ENCODE measurements at places on chromosomes 2 and 18. TPM values are rescaled to one million over a fixed set of nuclear protein-coding genes. Genes with fewer than 3 reads are reported as not detected.
A peak's percentile ranks its signal among the peaks of the same experiment; 100 is the strongest.

DNA sequence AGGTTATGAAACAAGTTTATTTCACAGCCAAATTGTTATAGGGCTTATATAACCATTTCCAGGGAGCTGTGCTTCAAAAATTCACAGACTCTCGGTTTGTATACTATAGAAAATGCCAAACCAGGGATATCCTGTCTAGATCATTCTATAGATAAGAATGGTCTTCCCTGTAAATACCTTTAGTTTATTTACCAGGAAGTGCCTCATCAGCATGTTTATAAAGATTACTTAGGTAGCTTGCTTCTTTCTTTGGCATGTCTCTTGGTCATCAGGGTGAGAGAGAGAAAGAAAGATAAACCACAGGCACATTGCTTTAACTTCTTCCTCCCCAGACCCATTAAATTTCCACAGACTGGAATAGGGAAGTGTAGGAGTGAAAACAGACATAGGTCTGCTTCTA lies 439.4 kb downstream of the SPAG16 start:
- no peaks in the 10 kb centered on the region for H3K36me3 ChIP-seq
- H3K27ac ChIP-seq: no peak overlapping the region
- no peaks in the 10 kb centered on the region for H3K4me1 ChIP-seq
- no peak for DNase-seq

Gene MARCHF7
- total RNA-seq: 81.3 TPM

DNA sequence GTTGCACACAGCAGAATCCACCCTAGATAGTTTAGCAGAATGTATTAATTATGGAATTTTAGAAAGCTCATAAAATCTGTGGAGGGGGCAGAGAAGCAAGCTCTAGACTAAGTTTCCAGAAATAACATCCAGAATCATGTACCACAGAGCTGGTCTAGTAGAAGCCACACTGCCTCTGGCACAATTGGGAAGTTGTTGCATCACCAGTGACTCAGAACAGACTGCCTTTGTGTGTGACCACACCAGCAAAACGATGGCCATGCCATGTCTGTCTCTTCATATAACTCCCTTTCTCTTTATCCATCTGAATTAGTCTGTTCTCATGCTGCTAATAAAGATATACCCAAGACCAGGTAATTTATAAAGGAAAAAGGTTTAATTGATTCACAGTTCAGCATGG lies 158.9 kb downstream of the CCDC148 start:
- H3K4me1 ChIP-seq: no peaks in the 10 kb centered on the region
- H3K36me3 ChIP-seq: no peaks in the 10 kb centered on the region
- no peak overlapping the region for H3K27ac ChIP-seq
- no peak for DNase-seq
- H3K4me3 ChIP-seq: no peak overlapping the region

GRCh38 chr2:17540093-17540812 lies at the start of gene VSNL1:
Gene VSNL1 (plus strand): TSS chr2:17540696. CDS start chr2:17592075, 51,379 bp downstream.
- no peaks in the 10 kb centered on the region for H3K4me1 ChIP-seq
- peaks cover 2% of the 10 kb centered on the region for H3K27me3 ChIP-seq
- H3K36me3 ChIP-seq: no peaks in the 10 kb centered on the region
- no peak within 1 kb of the TSS for H3K27ac ChIP-seq
- peak within 1 kb of the TSS; percentile 74 for H3K4me3 ChIP-seq

DNA sequence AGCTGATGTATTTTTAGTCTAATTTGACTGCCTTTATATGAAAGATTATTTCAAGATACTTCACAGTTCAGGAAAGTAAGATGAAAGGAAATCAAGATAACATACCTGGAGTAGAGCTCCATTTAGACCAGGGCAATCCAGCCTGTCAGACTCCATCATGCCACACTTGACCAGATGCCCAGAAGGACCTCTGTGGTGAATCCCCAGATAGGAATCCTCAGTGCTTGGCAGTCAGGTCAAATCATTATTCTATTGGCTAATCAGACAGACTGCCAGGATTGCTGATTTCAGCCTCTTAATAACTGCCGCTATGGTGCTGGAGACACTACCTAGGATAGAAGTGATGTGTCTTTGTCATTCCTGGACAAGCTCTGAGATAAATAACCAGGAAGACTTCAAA lies 404.2 kb downstream of the STK39 start:
- H3K27ac ChIP-seq: no peak overlapping the region
- no peak overlapping the region for H3K4me3 ChIP-seq

Gene UPP2
- total RNA-seq: not detected

DNA sequence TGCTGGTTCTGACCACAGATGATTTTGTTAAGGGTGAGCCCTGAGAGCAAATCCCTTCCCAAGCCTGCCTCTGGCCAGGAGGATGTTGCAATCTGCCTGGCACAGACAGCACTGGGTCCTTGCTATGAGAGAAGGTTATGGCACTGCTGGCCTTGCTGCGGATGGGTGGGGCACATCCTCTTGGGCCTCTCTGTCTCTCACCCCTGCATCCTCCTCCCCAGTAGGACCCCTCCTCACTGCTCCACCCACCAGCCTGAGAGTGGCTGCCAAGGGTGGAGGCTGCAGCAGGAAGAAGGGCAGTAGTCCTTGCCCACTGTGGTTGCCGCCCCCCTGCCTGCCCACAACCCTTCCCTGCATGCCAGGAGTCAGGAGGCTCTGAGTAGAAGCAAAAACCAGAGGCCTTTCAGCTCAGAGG lies 180.9 kb downstream of the ZBTB7C start:
- H3K27me3 ChIP-seq: no peaks in the 10 kb centered on the region
- no peaks in the 10 kb centered on the region for H3K4me1 ChIP-seq
- H3K27ac ChIP-seq: no peak overlapping the region
- DNase-seq: peak; percentile 82
- no peak overlapping the region for H3K4me3 ChIP-seq
- H3K36me3 ChIP-seq: no peaks in the 10 kb centered on the region

GRCh38 chr2:164000176-164000575 lies 264.4 kb upstream of the FIGN start:
- H3K36me3 ChIP-seq: no peaks in the 10 kb centered on the region
- no peak overlapping the region for H3K27ac ChIP-seq
- no peaks in the 10 kb centered on the region for H3K27me3 ChIP-seq
- DNase-seq: no peak

- peak overlapping the region; percentile 56 for H3K27ac ChIP-seq
- no peak for DNase-seq
- no peaks in the 10 kb centered on the region for H3K4me1 ChIP-seq
- H3K27me3 ChIP-seq: no peaks in the 10 kb centered on the region
- H3K4me3 ChIP-seq: no peak overlapping the region
- no peaks in the 10 kb centered on the region for H3K36me3 ChIP-seq
Measured at GRCh38 chr2:222796413-222797103, 64.3 kb upstream of the ACSL3 start.

Gene CHN1
- 23.0 TPM for total RNA-seq

Gene TUBA4B
- not detected for total RNA-seq

DNA sequence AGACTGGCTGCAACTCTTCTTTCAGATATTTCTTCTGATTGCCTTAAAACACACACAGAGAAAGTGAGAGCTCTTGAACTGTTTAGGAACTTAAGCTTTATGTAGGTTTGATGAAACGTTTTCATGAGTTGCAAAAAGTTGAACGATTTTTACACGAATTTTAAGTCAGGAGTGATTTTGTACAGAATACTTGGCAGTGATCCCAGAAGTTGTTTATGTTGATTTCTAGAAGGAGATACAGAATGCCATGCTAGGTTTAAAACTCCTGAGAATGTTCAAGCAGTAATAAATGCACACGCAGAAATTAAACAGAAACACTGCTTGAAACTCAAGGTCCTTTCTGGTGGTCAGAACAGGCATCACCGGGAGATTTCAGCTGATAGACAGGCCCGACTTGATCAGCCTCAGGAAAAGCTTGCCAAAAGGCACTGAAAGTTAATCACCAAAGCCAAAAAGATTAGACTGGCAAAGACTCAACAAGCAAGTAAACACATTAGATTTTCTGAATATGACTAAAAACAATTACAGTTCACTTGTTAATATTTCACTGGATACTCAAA lies 123.1 kb downstream of the SOCS6 start:
- no peaks in the 10 kb centered on the region for H3K4me1 ChIP-seq
- H3K36me3 ChIP-seq: no peaks in the 10 kb centered on the region
- H3K27me3 ChIP-seq: no peaks in the 10 kb centered on the region
- no peak overlapping the region for H3K27ac ChIP-seq

GRCh38 chr2:29841386-29842004 lies 79.9 kb downstream of the ALK start:
- H3K4me3 ChIP-seq: no peak overlapping the region
- DNase-seq: no peak
- H3K27me3 ChIP-seq: no peaks in the 10 kb centered on the region
- no peaks in the 10 kb centered on the region for H3K4me1 ChIP-seq
- no peak overlapping the region for H3K27ac ChIP-seq

Gene GPR39
- 0.23 TPM for total RNA-seq

Gene CAPN14
- total RNA-seq: 0.29 TPM

- H3K27me3 ChIP-seq: no peaks in the 10 kb centered on the region
- H3K36me3 ChIP-seq: no peaks in the 10 kb centered on the region
- no peak for DNase-seq
- H3K4me1 ChIP-seq: no peaks in the 10 kb centered on the region
- H3K27ac ChIP-seq: no peak overlapping the region
- H3K4me3 ChIP-seq: no peak overlapping the region
Measured at GRCh38 chr2:233912691-233913423, 4.3 kb upstream of the TRPM8 start.

- DNase-seq: peak; percentile 70
- H3K27ac ChIP-seq: no peak overlapping the region
- no peaks in the 10 kb centered on the region for H3K36me3 ChIP-seq
- no peak overlapping the region for H3K4me3 ChIP-seq
Measured at GRCh38 chr2:219630770-219631405, 3.5 kb downstream of the SLC4A3 start.

Gene ALKAL2
- total RNA-seq: 14.3 TPM

GRCh38 chr18:10315522-10315921 lies 138.9 kb upstream of the APCDD1 start:
- DNase-seq: no peak
- no peaks in the 10 kb centered on the region for H3K36me3 ChIP-seq
- no peaks in the 10 kb centered on the region for H3K27me3 ChIP-seq

GRCh38 chr18:9951022-9951859 lies 37.4 kb downstream of the VAPA start:
- peaks cover 7% of the 10 kb centered on the region for H3K36me3 ChIP-seq
- H3K27ac ChIP-seq: no peak overlapping the region
- H3K4me3 ChIP-seq: no peak overlapping the region
- no peaks in the 10 kb centered on the region for H3K4me1 ChIP-seq

GRCh38 chr2:24675338-24675737 lies 117.9 kb downstream of the PTRHD1 start:
- no peak overlapping the region for H3K4me3 ChIP-seq
- no peaks in the 10 kb centered on the region for H3K36me3 ChIP-seq
- H3K27ac ChIP-seq: no peak overlapping the region
- DNase-seq: no peak

Gene PSTPIP2
- total RNA-seq: 12.6 TPM

DNA sequence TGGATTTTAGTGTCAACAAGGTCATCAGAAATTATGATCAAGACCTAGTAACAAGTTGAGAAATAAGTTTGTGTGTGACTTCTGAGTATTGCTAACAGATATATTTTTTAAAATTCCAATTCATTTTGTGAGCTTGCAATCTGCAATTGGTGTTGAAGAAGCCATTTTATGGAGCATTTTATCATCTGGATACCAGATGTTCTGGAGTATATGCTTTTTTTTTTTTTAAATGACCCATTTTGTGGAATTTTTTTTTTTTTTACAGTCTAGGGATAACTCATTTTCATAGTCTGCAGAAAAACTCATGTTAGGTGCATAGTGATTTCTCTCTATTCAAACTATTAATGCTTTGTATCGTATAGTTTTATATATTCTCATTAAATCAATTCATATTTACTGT lies 12.6 kb downstream of the QPCT start:
- no peak overlapping the region for H3K4me3 ChIP-seq
- no peak overlapping the region for H3K27ac ChIP-seq
- no peaks in the 10 kb centered on the region for H3K4me1 ChIP-seq
- DNase-seq: no peak
- H3K36me3 ChIP-seq: no peaks in the 10 kb centered on the region

- no peaks in the 10 kb centered on the region for H3K27me3 ChIP-seq
- no peaks in the 10 kb centered on the region for H3K4me1 ChIP-seq
- no peak for DNase-seq
- H3K36me3 ChIP-seq: no peaks in the 10 kb centered on the region
- H3K27ac ChIP-seq: no peak overlapping the region
- no peak overlapping the region for H3K4me3 ChIP-seq
Measured at GRCh38 chr2:38526195-38526594, 76.5 kb downstream of the HNRNPLL start.

Gene METTL8
- total RNA-seq: 18.4 TPM

DNA sequence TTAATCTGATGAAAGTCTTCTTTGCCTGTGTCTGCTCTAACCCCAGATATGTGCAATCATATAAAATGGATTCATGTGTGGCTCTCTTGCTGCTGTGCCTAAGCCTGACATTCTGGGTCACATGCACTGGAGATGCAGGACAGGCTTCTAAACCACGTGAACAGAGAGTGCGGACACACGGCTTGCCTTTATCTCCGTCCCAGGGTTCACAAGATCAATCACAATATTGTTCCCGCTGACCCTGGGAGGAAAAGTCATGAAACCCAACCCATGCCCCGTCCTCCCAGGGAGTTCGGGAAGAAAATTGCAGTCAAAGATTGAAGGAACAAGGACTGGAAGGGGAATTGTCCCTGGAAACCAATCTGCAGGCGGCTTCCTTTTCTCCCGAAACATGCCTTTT lies 74.8 kb downstream of the VAPA start:
- H3K27ac ChIP-seq: no peak overlapping the region
- no peak for DNase-seq
- H3K4me1 ChIP-seq: no peaks in the 10 kb centered on the region
- H3K4me3 ChIP-seq: no peak overlapping the region
- H3K27me3 ChIP-seq: no peaks in the 10 kb centered on the region

- no peaks in the 10 kb centered on the region for H3K27me3 ChIP-seq
Measured at GRCh38 chr18:77063260-77063659, 69.3 kb downstream of the MBP start.

Gene KCNJ13
- total RNA-seq: not detected

DNA sequence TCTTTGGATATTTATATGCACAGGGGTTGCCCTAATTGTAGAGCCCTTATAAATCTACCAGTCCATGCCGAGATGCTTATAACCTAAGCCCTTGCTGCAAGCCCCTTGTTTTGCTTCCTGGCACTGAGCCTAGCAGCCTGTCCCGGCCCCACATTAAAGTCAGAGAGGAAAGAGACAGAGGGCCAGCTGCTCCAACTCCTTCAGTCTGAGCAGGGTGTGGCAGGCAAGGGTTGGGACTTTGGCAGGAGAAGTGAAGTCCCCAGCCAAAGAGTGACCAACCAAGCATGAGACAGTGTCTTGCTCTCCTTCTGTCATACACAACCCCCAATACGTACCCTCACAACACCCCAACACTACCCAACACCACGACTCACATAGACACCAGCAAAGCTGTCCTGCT lies 54.7 kb upstream of the FZD7 start:
- no peak for DNase-seq
- H3K4me1 ChIP-seq: no peaks in the 10 kb centered on the region
- H3K27ac ChIP-seq: no peak overlapping the region
- H3K27me3 ChIP-seq: no peaks in the 10 kb centered on the region
- no peak overlapping the region for H3K4me3 ChIP-seq
- H3K36me3 ChIP-seq: no peaks in the 10 kb centered on the region

Measured in aorta (tissue), 5 donors.